ENCODE measurements at places on chromosomes 7 and 10.
A peak's percentile ranks its signal among the peaks of the same experiment; 100 is the strongest.

GRCh38 chr7:94374231-94374630 lies 20.5 kb upstream of the COL1A2 start:
- DNase-seq: peak; percentile 93

GRCh38 chr10:59362959-59363381 lies 621 bp upstream of the FAM13C start:
- no peak for DNase-seq

GRCh38 chr7:1275451-1276381 lies 43.0 kb downstream of the UNCX start:
- no peak for DNase-seq

DNA sequence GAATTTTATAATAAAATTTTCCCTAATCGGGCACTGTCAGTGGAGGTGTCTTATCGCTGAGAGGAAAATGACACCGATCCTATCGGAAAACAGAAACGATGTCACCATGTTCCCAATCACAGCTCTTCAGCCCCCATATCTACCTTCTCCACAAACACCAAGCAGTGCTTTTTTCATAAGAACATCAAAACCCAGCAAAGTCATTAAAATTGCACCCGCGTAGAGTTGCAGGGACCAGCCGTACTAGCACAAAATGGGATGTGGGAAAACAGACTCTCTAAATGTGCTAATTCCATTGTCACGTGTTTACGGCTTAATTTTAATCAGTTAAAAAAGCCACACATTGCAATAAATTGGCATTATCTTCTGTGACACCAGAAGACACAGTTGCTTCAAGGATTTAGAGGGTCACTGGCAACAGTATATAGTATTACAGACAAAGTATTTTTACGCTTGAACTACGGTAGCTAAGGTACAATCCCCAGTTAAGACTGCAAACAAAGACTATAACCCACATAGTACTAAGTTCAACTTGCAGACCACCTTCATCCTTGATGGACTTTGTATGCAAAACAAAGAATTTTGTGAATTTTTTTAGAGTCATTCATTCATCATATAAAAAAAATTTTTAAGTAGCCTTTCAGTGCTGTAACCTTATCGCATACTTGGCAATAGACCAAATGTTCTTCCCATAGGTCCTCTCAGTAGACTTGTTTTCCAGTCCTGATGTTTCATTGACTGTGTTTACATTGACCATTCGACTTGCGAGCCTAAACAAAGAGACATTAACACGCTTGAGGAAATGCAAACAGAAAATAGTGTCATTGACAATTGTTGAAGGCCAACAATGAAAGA lies 116.0 kb downstream of the VTI1A start:
- DNase-seq: no peak

DNA sequence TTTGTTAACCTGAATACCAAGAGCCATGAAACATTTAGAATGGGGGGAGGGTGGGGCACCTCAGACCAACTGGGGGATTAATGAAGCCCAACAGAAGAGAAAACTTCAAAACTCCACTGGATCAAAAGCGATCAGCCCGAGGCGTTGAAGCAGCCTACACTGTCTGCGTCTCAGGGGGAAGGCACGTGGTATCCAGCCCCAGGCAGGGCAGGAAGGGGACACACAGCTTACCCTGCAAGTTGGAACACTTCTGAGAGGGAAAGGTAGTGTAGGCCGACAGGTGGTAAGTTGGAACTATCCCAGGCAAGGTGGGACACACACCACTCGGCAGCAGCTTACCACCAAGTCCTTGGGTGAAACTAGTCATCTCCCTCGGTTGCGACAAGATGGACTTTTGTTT lies 102.9 kb downstream of the TAX1BP1 start:
- DNase-seq: no peak

All from osteocyte (in vitro differentiated cells).